ENCODE measurements at places on chromosomes 2 and 18. TPM values are rescaled to one million over a fixed set of nuclear protein-coding genes. Genes with fewer than 3 reads are reported as not detected.

TMEM198 gene
- 1.3 TPM for total RNA-seq

CSRNP3 gene
- 0.57 TPM for total RNA-seq

SFTPB gene
- not detected for total RNA-seq

SERPINB10 gene
- total RNA-seq: not detected

DPYSL5 gene
- total RNA-seq: not detected

NEU2 gene
- not detected for total RNA-seq

DSEL gene
- total RNA-seq: 43.2 TPM

FARSB gene
- 8.7 TPM for total RNA-seq

ARHGAP25 gene
- 0.14 TPM for total RNA-seq

CD8B2 gene
- not detected for total RNA-seq
